ENCODE measurements at places on chromosomes 16 and 17.

- peak; percentile 69 for DNase-seq
These were observed 20.8 kb downstream of the GOSR2 start for GRCh38 chr17:46943501-46944393.

GRCh38 chr17:74725111-74725510, 11.9 kb upstream of the RAB37 start:
- DNase-seq: no peak

DNA sequence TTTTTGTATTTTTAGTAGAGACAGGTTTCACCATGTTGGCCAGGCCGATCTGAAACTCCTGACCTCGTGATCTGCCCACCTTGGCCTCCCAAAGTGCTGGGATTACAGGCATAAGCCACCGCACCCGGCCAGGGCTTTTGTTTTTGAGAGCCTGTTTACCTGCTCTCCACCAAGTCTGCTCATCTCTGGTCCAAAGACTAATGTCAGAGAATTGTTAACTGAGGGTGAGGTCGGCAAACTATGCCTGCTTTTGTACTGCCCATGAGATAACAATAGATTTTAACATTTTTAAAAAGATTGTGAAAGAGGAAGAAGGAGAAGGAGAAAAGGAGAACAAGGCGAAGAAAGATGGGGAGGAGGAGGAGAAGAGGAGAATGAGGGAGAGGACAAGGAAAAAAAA, 26.0 kb downstream of the TMEM238L start:
- DNase-seq: no peak

DNA sequence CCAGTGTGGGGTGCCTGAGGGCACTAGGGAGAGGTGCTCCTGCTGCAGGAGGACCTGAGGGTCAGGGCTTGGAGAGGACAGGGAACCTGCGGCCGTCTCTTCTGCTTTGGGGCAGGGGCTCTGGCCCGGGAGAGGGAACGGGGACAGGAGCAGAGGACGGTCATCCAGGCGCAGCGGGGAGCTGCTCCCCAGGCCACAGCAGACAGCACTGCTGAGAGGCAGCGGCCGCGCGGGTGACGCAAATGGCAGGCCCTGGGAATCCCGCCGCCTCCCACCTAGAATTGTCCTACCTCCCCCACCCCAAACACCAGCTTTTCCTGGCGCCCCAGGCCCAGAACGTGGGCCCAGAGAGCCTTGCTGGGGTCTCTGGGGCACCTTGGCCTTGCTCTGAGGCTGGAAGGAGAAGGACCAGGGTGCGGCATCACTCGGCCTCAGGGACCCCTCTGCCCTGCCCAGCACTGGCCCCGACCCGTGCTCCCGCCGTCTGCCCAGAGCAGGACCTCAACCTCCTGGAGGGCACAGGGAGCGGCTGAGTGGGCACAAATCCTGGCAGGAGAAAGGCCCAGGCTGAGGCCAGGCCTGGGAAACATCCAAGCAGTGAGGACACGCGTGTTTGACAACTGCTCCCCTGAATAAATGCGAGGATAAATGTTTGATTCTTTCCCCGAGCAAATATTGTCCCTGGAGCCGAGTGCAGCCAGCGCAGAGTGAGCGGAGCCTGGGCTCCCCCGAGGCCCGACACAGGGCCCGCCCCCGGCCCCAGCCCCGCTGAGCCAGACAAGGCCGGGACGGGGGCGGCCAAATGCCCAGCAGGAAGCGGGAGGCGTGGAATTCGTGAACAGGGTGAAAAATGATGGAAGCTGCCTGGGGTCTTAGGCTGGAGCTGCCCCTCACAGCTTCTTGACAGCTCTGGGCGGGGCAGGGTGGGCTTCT, 8.5 kb downstream of the SSTR5 start:
- DNase-seq: no peak

- DNase-seq: peak; percentile 59
These were observed 26.5 kb downstream of the STAT3 start for GRCh38 chr17:42361781-42362186.
